ENCODE measurements at places on chromosomes 3 and 15. TPM values are rescaled to one million over a fixed set of nuclear protein-coding genes. Genes with fewer than 3 reads are reported as not detected.

Gene FLNB
- total RNA-seq, result 508 TPM

Gene TGM5
- not detected for total RNA-seq

Gene NR2F2
- total RNA-seq, result 29.5 TPM

Gene CORO2B
- total RNA-seq, result 2.2 TPM

Gene TMEM62
- 40.6 TPM for total RNA-seq

Gene KCNAB1
- 1.6 TPM for total RNA-seq

DNA sequence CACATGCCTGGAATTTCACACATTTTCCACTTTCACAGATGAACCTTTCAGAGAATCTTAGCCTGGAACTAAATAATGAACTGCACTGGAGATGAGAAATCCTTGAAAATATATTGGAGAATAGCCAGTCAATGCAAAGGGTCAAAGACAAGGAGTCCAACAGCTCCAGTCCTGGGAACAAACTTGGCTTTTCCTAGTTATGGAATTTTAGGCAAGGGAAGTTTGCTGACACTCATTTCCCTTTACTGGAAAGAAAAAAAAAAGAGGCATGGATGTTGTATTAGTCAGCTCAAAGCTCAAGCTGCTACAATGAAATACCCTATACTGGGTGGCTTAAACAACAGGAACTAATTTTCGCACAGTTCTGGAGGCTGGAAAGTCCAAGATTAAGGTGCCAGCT lies 690.8 kb upstream of the ARPP21 start:
- no peaks in the 10 kb centered on the region for H3K27me3 ChIP-seq
- H3K4me3 ChIP-seq, result no peak overlapping the region
- H3K4me1 ChIP-seq, result no peaks in the 10 kb centered on the region
- H3K27ac ChIP-seq, result no peak overlapping the region
- no peaks in the 10 kb centered on the region for H3K36me3 ChIP-seq
- no peak for DNase-seq

- no peak overlapping the region for H3K4me3 ChIP-seq
- H3K4me1 ChIP-seq, result no peaks in the 10 kb centered on the region
- no peak for DNase-seq
- H3K36me3 ChIP-seq, result no peaks in the 10 kb centered on the region
- no peaks in the 10 kb centered on the region for H3K27me3 ChIP-seq
These were observed 176.3 kb upstream of the ROPN1 start for GRCh38 chr3:124168271-124168670.

- H3K36me3 ChIP-seq, result peaks cover 5% of the 10 kb centered on the region
- no peak overlapping the region for H3K27ac ChIP-seq
- H3K27me3 ChIP-seq, result no peaks in the 10 kb centered on the region
- H3K4me3 ChIP-seq, result no peak overlapping the region
- no peak for DNase-seq
- H3K4me1 ChIP-seq, result no peaks in the 10 kb centered on the region
These were observed 60.9 kb upstream of the ATP13A5 start for GRCh38 chr3:193439423-193439822.

GRCh38 chr3:127809211-127809610 lies 13.1 kb downstream of the MGLL start:
- peaks cover 16% of the 10 kb centered on the region for H3K4me1 ChIP-seq
- no peaks in the 10 kb centered on the region for H3K27me3 ChIP-seq
- H3K27ac ChIP-seq, result no peak overlapping the region
- DNase-seq, result peak; percentile 0

- no peak overlapping the region for H3K4me3 ChIP-seq
- no peaks in the 10 kb centered on the region for H3K27me3 ChIP-seq
- H3K4me1 ChIP-seq, result no peaks in the 10 kb centered on the region
- H3K36me3 ChIP-seq, result no peaks in the 10 kb centered on the region
- DNase-seq, result no peak
These were observed 258.6 kb downstream of the KLF13 start for GRCh38 chr15:31585240-31585639.

DNA sequence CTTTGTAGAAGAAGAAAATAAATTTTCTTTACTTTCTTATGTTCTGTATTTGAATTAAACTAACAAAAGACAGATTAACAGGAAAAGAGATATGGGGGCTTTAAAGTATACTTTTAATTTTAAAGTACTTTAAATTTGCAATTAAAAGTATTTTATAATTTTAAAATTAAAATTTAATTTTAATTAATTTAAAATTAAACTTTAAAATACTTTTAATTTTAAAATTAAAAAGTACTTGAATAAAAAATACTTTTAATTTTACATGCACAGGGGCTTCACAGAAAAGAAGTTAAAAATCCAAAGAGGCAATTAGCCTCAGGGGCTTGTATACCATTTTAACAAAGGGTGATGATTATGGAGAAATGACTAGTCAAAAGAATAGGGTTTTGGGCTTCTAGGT lies 420.5 kb upstream of the TGFBR2 start:
- H3K27ac ChIP-seq, result no peak overlapping the region
- H3K4me1 ChIP-seq, result no peaks in the 10 kb centered on the region
- H3K4me3 ChIP-seq, result no peak overlapping the region

DNA sequence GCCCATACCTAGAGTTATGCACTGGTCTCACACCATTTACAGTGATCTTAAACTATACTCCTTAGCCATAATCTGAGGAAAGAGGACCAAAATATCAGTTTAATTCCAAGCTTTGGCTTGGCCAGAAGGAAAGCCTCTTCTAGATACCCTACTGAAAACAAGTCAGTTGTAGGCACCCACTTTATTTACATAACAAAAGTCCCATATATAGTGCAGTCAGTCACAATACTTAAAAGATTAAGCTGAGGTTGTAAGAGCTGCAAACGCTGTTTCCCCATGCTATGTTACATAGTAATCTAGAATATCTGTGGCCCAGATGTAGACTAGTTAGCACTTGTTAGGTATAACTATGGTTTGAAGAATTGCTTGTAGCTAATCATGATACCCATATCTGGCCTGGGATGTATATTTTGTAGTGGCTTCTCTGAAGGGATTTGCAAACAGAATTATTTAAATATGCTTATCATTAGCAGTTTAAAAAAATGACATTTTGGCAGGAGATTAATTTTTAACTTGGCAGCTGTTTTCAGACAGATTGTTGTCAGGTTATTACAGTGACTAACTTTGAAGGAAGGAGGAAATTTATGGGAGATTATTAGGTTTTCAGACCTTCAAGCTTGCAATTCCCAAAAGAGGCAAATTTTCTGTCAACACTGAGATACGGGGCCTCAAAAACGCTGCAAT lies 160.4 kb upstream of the SLC2A2 start:
- no peaks in the 10 kb centered on the region for H3K27me3 ChIP-seq
- no peak for DNase-seq
- no peak overlapping the region for H3K27ac ChIP-seq

GRCh38 chr3:118055381-118055780 lies 979.3 kb downstream of the IGSF11 start:
- DNase-seq, result no peak
- H3K27me3 ChIP-seq, result no peaks in the 10 kb centered on the region
- no peak overlapping the region for H3K4me3 ChIP-seq
- no peak overlapping the region for H3K27ac ChIP-seq

DNA sequence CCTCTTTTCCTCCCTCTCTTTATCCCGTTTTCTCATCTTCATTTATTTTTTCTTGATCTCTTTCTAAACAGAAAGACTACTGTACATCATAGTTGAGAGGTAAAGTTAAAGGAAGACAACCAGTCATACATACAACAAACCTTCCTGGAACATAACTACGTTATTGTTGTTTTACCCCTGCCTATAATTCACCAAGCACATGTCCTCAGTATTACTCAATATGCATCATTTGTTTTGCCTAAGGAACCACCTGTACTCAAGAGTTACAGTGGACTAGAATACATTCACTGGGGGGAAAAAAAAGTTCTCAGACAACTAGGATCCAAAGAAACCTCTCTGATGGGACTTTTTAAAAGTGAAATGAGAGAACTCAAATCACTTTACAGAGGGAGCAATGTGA lies 344.7 kb upstream of the RBMS3 start:
- DNase-seq, result no peak
- no peaks in the 10 kb centered on the region for H3K27me3 ChIP-seq
- H3K4me3 ChIP-seq, result no peak overlapping the region
- H3K27ac ChIP-seq, result no peak overlapping the region

DNA sequence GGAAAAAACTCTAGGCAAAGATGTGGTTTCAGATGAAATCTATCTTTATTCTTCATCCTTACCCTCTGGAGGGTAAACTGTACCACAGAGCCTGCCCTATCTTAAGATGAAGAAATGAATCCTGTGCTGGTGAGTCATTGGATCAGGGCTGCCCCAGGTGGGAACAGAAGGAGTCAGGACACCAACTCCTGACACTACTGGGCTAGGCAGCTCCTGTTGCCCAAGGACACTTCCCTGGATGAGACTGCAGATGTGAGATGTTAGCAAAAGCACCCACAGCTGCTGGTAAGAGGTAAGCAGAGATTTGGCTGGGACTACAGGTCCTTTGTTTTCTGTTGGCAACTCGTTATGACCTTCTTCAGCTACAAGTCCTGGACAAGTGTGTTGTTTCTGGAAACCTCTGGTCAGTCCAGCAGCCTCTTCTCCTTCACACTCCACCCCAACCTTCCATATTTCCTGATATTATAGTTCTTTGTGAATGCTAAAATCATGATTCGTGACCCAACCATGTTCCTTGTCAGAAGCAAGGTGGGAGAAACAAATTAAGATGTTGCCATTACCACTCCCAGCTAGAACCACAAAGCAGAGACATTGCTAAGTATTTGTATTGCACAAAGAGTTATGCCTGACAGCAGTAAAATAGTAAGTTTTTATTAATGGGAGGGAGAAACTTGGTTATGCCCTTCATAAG lies 104.2 kb upstream of the TGFBR2 start:
- H3K4me1 ChIP-seq, result peaks cover 5% of the 10 kb centered on the region
- DNase-seq, result no peak
- no peaks in the 10 kb centered on the region for H3K36me3 ChIP-seq
- no peaks in the 10 kb centered on the region for H3K27me3 ChIP-seq
- no peak overlapping the region for H3K27ac ChIP-seq

- no peak overlapping the region for H3K4me3 ChIP-seq
- peaks cover 40% of the 10 kb centered on the region for H3K36me3 ChIP-seq
- DNase-seq, result no peak
These were observed 43.3 kb downstream of the CYFIP1 start for GRCh38 chr15:22936577-22937472.

Measured in transverse colon (tissue), 4 donors.